Tibial nerve (tissue), 4 donors: ENCODE measurements at places on chromosomes 7 and 10.

- no peak for DNase-seq
Observed at GRCh38 chr7:148035950-148036349, 554.6 kb upstream of the C7orf33 start.

- DNase-seq, result no peak
Observed at GRCh38 chr10:49837685-49838084, 75.6 kb upstream of the OGDHL start.

DNA sequence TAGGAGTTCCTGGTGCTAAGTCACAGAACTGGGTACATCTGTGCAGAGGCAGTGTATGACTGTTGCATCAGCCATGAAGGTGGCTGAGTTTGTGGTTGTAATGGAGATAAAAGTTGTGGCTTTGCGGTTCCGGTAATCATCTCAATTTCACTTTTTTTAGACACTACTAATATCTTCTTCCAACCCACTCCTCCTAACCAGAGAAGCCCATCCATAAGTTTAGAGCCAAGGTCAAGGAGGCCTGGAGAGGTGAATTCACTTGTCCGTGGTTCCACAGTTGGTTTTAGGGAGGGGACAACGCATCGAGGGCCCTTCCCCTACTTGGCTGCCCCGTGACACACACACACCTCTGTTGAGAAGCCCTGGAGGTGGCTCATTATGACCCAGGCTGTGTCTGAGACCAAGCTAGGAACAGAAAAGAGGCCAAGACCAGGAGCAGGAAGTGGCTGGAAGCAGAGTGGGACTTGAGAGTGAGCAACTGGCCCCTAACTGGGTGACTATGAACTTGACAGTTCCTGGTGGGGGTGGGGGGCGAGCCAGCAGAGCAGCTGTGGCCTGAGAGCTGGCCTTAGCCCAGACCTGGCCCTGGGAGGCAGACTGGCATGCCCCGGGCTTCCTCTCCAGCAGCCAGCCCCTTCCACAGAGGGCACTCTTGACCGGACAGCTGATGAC is 66.8 kb upstream of the COL13A1 start:
- DNase-seq, result no peak

- no peak for DNase-seq
Observed at GRCh38 chr7:37633048-37633447, 50.5 kb upstream of the GPR141 start.

DNA sequence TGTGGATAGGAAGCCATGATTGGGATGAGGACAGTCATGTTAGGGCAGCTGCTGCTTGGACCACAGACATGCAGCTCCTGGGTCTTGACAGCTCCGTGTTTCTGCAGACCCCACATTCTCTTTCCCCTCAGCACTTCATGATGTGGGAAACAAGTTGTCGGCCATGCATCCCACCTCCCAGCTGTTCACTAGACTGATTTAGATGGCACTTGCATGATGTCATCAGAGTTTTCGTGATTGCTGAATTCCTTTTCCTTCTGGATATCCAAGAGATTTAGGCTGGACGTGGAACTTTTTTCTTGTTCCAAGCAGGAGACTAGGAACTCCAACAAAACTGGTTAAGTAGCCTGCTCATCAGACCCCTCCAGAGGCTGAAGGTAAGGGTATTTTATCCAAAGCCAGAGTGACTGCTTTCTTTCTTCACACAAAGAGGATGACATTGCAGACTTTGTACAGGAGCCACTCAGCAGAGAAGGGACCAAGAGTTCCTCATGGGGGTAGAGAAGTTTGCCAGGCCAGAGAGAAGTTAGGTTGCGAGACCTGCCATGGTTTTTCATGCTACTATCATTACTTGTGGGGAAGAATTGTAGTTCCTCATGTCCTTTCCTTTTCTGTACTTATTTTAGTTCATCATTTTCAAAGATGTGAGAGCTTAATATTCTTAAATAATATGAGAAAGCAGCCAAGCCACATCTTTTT is 117.7 kb upstream of the GJD4 start:
- no peak for DNase-seq

DNA sequence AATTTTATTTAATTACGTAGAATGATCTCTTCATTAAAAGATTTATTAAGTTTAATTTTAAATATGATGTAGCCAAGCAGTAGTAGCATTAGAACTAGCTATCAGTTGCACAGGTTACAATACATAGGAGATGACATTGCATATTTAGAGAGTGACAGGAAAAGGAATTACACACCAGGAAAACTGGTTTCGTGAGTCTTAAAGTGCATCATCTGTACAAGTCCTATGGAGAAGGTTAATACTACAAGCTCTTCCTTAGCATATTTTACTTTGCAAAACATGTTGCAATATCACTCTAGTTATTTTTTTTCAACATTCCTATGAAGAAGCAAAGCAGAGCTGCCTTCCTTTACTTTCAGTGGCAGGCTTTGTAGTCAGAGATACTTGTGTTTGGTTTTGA is 20.2 kb upstream of the SEM1 start:
- no peak for DNase-seq

DNA sequence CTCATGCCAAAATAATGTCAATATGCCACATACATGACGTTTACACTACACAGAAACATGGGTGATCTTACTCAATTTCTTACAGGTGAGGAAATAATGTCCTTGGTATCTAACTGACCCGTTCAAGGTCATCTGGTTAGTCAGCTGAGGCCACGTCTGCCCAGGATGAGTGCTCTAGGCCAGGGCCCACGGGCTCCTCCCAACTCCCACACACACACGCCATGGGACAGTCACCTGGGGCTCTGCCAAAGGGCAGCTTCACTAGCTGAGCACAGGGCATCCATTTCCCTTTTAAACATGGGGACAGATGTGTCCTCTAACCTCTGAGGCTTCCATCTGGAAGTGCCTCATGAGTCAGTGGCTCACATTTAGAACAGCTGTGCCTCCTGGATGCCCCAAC is 123.9 kb downstream of the TNS3 start:
- DNase-seq, result peak; percentile 63

DNA sequence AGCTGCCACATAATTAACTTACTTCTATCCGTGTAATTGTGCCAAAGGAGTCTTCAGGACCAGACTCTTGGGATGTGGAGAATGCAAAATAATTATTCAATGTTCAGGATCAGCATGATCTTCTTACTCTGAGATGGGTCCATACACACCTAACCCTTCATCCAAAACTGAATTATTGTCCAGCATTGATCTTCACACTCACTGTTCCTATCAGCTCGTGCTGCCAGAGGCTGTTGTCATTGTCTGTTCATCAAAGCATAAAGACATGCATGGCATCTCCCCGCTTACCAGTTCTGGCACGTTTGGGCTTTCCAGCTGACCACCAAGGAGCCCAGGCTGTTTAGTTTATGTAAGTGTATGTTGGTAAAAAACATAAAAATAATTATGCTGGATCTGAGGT is 1090.7 kb downstream of the DNAJB9 start:
- no peak for DNase-seq

DNA sequence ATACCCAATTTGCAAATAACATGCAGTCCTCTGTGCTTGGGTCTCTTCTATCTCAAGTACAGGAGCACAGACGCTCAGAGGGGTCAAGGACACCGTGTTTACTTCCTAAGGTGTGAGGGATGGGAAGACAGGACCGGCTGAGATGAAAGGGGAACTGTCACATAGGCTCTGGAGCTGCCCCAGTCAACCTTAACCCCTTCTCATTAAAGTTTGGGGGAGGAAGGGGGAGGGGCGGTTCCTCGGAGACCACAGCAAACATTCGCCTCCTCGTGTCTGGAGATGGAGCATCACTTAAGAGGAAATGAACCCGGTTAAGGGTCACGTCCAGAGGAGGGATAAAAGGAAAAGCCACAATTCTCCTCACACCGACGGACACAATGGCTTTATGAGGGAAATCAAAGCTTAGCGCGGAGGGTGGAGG is 1.1 kb downstream of the SH3PXD2A start:
- no peak for DNase-seq

- DNase-seq, result no peak
Observed at GRCh38 chr10:5508786-5509185, 9.4 kb upstream of the CALML5 start.

- no peak for DNase-seq
Observed at GRCh38 chr7:12162415-12163113, 48.5 kb upstream of the TMEM106B start.

GRCh38 chr10:13382703-13383398 is 34.8 kb upstream of the SEPHS1 start:
- DNase-seq, result no peak

DNA sequence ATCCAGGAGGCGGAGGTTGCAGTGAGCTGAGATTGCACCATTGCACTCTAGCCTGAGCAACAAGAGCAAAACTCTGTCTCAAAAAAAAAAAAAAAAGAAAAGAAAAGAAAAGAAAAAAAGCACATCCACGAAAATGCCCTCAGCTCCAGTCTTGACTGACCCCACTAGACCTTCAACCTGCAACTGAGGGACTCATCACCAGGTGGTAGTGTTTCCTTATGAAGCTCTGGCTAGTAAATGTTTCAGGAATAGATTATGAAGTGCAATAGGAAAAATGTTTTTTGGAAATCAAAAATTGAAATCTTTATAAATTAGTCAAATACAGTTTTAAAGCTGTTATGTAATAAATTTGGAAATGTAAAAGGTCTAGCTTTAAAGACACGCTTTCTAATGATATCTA is 22.4 kb downstream of the TLL2 start:
- DNase-seq, result no peak

GRCh38 chr7:18770154-18770811 is 274.7 kb downstream of the HDAC9 start:
- no peak for DNase-seq

GRCh38 chr10:76309070-76309469 is 877.6 kb downstream of the LRMDA start:
- no peak for DNase-seq

DNA sequence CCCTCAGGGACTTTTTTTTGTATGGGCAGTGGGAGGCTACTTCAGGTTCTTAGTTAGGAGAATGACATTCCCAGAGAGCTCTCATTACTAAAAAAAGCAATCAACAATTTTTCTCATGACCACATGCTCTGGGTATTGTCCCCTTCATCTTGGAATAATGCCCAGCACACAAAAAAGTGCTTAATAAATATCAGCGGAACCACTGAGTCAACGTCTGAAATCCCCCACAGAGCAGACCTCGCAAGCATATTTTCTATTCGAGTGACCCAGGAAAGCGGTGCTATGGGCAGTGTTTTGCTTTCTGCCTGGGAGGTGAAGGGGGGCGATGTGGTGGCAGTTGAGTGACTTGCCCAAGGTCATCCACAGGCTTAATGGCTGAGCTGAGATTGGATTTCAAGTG is 493.4 kb upstream of the ZMIZ1 start:
- DNase-seq, result no peak

GRCh38 chr10:80274396-80275134 is 14.9 kb downstream of the MAT1A start:
- DNase-seq, result no peak

DNA sequence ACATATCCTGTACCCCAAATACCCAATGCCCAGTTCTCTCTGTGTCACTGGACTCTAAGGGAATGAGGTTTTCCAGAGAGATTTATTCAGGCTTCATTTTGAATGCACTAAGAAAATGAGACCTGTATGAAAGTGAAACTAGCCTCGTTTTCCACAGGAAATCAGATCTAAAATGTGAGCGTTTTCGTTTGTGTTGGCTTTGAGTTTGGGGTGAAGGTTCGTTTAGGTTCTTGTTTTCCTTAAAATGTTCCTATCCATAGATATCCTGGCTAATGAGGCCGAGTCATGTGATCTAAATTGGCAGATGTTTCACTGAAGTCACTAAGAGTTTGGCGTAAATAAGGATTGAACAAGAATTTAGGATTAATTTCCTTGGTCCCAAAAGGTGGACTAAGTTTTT is 90.9 kb upstream of the BMPER start:
- no peak for DNase-seq

DNA sequence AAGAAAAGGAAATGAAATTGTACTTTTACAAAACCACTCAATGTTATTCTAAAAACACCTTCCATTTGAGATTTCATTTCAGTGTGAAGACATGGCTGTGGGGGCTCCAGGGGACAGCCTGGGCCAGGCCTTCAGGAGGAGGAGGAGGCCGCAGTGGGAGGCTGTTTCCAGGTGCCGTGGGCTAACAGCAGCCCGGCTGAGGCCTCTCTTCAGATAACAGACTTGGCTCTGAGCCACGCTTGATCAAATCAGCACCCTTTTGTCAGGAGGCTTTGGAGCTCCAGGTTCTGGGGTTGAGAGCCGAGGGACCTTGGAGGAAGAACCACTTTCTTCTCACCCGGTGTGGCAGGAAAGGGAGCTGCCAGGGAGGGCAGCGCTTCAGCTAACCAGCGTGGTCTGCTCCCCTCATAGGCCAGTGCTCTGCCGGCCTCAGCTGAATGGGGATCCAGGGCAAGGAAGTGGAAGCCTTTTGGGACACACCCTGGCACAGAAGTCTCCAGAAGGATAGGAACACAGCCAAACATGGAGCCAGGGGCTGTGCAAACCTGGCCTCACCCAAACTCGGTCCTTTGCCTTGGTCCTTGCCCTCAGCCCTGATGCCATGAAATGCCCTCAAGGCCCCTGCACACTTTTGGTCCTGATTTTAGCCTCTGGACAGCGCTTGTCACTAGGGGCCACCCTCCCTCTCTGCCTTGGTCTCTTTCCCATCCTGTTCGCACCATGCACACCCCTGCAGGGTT is 23.5 kb upstream of the CHST15 start:
- DNase-seq, result no peak

GRCh38 chr7:123757095-123757494 is 8.3 kb upstream of the WASL start:
- no peak for DNase-seq

- DNase-seq, result no peak
Observed at GRCh38 chr7:80135309-80136104, 876 bp downstream of the GNAI1 start.
